Activated CD4-positive, alpha-beta T cell treated with anti-CD3 and anti-CD28 coated beads, Interleukin-2, amount 50 U/mL, for 24 hours (primary cell): ENCODE measurements at places on chromosomes 3 and 15.
A peak's percentile ranks its signal among the peaks of the same experiment; 100 is the strongest.

DNA sequence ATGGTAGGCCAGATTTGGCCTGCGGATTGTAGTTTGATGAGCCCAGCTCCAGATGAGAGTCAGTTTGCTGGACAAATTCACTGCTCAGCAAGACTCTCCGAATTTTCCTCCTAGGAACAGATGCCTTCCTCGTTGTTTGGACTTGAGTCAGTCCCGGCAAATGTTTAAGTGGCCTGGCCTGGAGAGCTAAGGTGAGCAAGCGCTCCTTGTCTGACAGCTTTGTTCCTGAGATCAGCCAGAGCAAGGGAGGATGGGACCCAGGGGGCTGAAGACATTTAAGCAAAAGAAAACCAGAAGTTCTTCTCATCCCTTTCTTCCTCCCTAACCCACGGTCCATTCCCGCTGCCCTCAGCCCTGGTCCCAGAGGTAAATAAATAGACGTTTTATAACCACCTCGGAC is 40.3 kb downstream of the POLR2M start:
- DNase-seq: no peak

GRCh38 chr3:82581350-82581749 is 819.9 kb upstream of the GBE1 start:
- DNase-seq: no peak

GRCh38 chr3:59001675-59002074 is 48.1 kb downstream of the CFAP20DC start:
- no peak for DNase-seq

- no peak for DNase-seq
Observed at GRCh38 chr3:33699275-33699674, 18.8 kb downstream of the CLASP2 start.

- no peak for DNase-seq
Observed at GRCh38 chr3:146972726-146973125, 367.6 kb upstream of the PLSCR5 start.

- no peak for DNase-seq
Observed at GRCh38 chr3:122864498-122864897, 69.6 kb downstream of the SLC49A4 start.

DNA sequence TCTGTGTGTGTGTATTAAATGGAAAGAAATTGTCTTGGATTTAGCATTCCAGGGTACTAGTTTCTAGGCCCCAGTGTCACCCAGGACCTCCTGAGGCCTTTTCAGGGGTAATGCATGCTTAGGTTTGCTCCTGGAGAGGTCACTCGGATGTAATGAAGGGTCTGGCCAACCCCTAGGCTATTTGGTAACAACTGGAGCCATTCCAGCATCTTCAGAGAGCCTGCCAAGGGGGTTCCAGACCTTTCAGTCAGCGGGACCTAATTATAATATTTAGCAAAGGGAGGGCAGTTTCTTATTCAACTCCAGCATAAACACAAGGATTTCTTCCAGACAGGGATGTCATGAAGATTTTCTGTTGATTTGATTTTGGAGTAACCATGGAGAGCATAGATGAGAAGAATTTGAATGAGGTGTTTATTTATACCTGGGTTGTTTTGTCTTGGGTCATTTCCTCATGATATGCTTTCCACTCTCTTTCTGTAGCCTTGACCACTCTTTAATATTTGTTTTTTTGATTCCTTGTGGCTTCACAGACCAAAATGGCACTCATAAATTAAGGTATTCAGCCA is 17.4 kb downstream of the KAT2B start:
- DNase-seq: no peak

GRCh38 chr15:41789236-41789635 is 15.0 kb downstream of the MAPKBP1 start:
- DNase-seq: no peak

DNA sequence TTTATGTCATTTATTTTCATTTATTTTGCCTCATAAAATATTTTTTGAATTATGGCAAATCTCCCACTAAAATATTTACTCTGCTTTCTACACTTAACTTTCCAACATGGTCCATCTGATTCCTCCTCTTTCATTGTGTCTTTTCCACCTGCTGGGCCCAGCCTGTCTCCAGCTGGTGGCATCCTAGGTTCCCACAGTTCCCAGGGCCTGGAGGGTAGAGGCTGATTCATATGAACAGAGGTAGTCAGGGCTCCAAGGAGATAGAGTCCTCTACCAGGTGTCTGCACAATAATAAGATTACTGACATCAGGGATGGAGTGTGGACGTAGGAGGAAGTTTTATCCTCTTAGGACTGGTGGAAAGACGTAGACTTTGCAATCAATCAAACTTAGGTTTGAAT is 14.3 kb downstream of the ZBTB38 start:
- no peak for DNase-seq

DNA sequence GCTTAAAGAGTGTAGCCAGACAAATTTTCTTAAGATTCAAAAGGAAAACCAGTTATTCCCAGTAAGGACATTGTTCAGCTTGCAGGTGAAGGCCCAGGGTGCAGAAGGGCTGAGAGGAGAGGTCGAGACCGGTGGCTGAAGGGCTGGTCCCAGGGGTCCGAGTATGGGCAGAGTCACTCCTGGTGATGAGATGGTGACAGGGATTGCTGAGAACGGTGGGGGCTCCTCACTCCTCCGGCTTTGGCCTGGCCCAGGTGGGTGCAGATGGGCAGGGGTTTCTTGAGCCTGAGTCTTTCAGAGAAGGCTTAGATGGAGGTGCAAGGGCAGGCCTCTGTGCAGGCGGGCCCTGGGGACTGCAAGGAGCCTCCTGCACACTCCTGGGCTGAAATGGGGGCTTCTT is 56.2 kb downstream of the ZNF445 start:
- DNase-seq: no peak

GRCh38 chr3:24846286-24846860 is 351.7 kb upstream of the THRB start:
- DNase-seq: no peak

DNA sequence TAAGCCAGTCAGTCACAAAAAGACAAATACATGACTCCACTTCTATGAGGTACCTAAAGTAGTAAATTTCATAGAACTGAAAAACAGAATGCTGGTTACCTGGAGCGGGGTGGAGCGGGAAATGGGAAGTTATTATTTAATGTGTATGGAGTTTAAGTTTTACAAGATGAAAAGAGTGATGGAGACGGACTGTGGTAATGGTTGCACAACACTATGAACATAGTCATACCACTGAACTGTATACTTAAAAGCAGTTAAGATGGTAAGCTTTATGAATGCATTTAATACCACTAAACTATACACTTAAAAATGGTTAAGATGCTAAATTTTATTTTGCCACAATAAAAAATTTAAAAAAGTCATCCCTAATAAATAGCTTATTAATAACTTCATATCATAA is 23.2 kb downstream of the SFMBT1 start:
- no peak for DNase-seq

GRCh38 chr3:188197388-188197847 is 43.5 kb downstream of the LPP start:
- DNase-seq: no peak

DNA sequence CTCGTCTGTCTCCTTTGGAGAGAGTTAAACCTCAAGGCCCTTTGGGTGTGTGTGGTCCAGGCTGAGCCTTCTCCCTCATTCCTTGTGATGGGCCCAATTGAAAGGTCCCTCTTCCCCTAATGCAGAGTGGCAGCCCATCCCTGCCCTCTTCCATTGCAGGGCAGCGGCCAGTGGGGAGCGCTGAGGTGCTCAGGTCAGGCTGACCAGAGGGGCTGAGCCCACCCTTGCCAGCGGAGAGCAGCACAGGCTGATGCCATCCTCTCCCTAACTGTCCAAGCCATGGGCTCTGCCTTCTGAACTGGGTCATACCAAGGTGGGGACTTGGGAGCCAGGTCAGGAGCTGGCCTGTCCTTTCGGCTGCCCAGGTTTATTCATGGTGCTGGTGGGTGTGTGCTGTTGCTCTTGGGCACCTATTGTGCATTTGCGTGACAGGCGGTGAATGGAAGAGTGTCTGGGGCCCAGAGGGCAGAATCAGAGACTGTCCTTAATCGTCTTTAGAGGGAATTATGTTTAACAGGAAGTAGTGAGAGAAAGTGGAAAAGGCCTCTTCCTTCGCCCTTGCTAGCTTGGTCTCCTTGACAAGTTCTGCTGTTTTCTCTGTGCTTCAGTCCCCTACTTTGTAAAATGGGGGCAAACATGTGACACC is 96.9 kb downstream of the VGLL4 start:
- DNase-seq: no peak

DNA sequence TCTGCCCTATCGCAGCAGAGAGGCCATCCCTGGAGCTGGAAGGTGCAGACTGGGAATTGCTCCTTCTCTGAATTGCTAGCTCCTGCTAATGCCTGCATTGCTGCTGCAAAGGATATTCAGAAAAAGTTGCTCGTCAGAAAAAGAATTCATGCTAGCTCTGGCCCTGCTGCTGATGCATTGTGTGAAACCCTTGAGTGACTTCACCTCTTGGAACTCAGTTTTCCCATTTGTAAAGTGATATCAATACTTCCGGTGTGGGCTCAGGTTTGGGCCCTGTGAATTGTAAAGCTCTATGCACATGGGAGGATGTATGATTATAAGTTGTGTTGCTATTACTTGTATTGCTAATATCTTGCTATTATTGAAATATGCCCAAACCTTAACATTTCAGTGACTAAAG is 11.4 kb downstream of the SQOR start:
- DNase-seq: no peak

DNA sequence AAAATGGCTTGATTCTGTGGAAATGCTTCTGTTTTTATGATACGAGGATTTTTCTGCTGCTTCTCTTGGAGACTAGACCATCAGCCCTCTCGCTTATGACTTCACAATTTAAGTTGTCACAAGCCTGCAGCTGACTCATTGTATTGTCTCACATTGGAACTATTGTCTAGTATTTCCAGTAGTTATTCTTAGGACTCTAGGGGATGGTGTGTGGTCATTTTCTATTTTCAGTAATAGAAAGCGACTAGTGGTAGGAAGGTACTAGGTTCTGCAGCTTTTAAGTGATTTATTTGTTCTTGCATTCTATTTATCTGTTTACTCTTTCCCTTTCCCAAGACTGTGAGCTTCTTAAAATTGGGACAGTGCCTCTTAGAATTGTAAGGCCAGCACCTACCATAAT is 66.3 kb upstream of the CRTC3 start:
- no peak for DNase-seq

DNA sequence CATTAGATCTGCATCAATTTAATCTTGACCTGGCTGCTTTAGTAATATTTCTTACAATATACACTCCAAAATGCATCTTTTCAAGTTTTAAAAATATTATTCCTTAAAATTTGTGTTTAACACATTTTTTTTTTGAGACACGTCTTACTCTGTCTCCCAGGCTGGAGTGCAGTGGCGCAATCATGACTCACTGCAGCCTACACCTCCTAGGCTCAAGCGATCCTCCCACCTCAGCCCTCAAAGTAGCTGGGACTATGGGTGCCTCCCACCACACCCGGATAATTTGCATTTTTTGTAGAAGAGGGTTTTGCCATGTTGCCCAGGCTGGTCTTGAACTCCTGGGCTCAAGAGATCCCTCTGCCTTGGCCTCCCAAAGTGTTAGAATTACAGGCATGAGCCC is 73.6 kb downstream of the ETV5 start:
- DNase-seq: no peak

- DNase-seq: peak; percentile 76
Observed at GRCh38 chr3:169771497-169772304, 1.5 kb upstream of the MYNN start.

- no peak for DNase-seq
Observed at GRCh38 chr3:167110901-167111300, 269.2 kb downstream of the ZBBX start.

- DNase-seq: no peak
Observed at GRCh38 chr15:89087161-89087829, 961 bp upstream of the ABHD2 start.

- no peak for DNase-seq
Observed at GRCh38 chr3:47746264-47746663, 35.4 kb downstream of the SMARCC1 start.

DNA sequence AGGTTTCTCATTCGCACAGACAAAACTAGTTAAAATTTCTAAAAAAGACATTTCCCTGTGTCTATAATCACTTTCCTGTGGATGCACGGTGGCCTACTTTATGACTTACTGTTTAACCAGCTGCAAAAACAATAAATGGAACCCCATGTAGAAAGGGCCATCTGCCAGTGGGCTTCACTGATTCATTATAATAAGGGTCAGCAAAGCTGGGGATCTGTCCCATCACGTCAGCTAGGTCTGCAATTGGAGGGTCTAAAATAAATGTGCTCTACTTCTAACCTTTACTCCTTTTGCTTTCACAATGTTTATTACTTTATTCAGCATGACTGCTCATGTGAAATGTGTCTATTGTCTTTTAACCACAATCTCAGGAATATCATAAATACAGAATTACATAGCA is 43.1 kb upstream of the NMD3 start:
- no peak for DNase-seq

GRCh38 chr15:95292785-95293450 is 1037.6 kb upstream of the NR2F2 start:
- no peak for DNase-seq

DNA sequence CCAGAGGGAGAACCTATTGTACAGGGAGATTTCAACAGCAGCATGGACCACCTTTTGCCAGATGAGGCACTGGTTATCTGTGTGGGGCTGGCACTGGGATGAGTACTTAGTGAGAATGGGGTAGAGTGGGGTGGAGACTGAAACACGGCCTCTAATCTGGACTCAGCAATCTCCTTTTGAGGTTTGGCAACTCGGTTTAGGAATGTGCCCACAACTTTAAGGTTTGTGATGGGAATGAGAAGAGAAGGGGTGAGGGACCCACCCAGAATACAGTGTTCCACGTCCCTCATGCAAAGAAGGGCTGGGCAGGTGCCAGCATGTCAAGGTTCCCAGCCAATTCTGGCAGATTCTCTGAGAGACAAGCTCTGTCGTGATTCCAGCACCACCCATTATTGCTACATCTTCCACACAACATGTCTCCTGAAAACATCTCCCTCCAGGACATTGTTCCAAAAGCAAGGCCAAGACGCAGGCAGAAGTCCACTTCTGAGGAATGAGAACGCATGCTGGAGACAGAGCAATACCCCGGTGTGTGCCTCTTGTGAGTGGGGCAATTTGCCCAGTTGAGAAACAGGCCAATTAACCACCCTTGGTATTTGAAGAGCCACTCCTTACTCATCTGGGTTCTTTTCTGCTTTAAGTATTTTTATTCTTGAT is 37.5 kb upstream of the CCR4 start:
- no peak for DNase-seq

DNA sequence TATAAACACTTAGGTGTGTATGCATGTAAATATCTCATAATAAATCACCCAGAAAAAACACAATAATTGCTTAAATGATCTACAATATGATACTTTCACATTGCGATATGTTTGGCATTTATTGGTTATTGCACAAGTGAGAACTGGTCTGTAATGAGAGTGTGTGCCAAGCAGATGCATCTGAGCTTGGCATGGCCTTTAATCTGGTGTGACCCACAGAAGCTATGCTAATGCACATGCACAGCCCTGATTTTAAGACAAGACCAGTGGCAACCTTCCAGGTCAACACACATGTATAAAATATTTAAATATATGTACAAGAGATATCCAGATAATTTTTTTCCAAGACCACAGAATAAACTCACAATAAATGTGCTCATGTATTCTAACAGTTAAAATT is 42.7 kb downstream of the C2CD4A start:
- DNase-seq: no peak

GRCh38 chr15:47718497-47719437 is 1.5 kb downstream of the SEMA6D start:
- no peak for DNase-seq
